ENCODE measurements at places on chromosomes 3 and 15. TPM values are rescaled to one million over a fixed set of nuclear protein-coding genes. Genes with fewer than 3 reads are reported as not detected.
A peak's percentile ranks its signal among the peaks of the same experiment; 100 is the strongest.

KIF15 gene
- total RNA-seq: 3.9 TPM

CNTN3 gene
- total RNA-seq: 18.5 TPM

DNA sequence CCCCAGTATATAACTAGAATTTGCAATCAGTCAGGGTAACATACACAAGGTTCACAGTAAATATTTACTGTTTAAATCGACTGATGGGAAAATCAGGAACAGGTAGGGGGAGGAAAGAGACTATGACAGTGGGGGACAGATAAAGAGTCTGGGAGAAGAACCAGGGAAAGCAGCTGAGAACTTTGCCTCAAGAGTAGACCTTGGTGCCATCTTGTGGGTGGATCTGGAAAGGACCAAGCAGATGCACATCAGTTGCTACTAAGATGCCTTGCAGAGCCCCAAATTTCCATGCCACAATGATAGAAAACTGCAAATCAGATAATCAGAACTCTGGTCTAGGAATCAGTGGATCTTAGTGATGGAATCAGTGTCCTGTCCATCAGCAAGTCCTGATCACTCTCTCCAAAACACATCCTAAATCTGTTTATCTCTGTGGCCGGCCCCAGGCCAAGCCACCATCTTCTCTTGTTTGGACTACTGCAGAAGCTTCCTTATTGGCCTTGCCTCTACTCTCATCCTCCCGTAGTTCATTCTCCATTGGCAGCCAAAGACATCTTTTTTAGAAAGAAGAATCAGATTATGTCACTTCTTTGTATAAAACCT is 62.7 kb downstream of the PDE8A start:
- peak; percentile 83 for DNase-seq

- peak; percentile 28 for DNase-seq
These were observed 93.2 kb downstream of the FILIP1L start for GRCh38 chr3:100020876-100021644.

CCDC39 gene
- total RNA-seq: not detected

DNA sequence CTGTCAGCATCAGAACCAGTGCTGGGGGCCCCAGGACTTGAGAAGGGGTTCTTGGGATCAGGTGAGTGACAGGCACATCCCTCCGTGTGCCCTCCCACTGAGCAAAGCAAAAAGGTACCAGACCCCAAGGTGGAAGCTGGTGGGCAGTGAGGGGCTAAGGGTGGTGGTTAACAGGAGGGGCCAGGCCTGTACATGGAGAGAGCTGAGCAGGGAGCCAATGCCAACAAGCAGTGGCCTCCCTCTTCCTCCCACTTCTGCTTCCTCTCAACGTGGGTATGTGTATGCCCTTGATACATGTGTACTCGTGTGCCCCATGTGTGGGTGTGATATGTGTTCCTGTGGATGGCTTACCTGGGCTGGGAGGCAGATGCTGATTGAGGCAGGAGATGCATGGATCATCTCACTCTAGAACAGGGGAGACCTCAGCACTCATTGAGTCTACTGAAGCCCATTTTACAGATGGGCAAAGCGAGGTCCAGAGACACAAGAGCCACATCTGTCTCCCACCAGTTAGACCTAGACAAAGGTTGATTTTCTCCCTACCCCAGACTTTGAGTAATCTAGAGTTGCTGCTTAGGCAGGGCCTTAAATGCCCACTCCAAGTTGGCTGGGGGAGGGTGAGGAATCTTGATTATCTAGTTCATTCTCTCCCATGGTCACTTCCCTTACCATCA is 945 bp downstream of the VIPR1 start:
- DNase-seq: no peak

DNA sequence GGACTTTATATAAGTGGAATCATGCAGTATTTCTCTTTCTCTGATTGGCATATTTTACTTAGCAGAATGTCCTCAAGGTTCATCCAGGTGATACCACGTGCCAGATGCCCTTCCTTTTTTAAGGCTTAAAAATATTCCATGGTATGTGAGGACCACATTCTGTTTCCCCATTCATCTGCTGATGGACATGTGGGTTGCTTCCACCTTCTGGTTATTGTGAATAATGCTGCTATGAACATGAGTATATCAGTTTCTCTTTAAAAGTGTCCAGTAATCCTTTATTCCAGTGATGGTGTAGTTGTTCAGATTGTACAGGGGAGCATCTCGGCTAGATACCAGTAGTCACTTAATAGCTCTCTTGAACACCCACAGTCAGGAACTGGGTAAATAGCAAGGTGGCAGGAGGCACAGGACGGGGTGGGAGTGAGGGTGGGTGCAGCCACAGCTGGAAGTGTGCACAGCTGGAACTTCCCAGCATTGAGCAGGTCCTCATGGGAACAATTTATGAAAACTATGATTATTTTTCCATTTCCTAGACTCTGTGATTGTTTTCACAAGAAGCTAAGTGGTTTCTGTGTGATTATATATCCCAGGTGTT is 50.3 kb upstream of the ATG7 start:
- DNase-seq: no peak

DNA sequence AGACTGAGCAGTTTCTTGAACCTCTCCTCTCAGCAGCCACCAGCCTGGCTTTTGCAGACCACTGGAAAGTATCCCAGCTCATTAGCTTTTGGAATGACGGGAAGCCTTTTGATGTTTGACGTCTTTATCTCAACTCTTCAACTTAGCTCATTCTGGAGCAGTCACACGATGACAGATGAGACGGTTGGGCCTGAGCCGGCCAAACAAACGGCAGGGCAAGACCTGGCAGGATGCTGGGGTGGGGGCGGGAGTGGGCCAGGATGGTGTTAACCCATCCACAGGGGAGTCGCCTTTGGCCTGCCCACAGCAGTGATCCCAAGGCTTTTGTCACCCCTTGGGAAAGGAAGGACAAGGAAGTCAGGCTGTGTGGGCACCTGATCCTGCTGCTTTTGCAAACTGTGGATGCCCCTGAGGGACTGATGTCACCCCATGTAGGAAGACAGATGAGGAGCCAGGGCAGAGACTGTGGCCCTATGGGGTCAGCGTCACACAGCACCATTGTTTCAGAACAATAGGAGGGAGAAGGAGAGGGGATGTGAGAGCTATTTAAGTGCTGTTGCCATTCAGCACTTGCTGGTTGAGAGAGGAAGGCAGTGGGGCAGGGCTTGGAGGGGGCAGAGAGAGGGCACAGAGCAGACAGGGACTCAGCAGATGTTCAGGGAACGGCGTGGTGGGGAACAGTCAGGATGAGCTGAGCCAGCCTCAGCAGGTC is 121.9 kb upstream of the CTDSPL start:
- DNase-seq: no peak

GRCh38 chr3:143092191-143092590 is 27.4 kb upstream of the CHST2 start:
- DNase-seq: no peak

GRCh38 chr15:78343276-78344060 is 3.3 kb downstream of the CRABP1 start:
- no peak for DNase-seq

DNA sequence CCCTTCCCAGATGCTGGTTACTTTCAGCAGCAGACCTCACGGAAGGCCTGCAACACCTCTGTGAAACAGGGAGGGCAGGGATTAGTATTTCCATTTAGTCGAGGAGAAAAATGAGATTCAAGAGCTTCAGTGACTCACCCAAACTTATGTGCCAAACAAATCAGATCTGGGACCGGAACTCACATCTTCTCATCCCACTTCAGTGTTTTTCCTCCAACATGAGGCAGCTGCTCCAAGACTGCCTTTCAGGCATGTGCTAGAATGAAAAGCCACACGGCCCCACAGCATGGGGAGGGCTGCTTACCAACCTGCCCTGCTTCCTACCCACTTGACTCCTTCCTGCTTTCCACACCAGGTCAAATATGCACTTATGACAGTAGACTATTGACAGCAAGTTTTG is 129.4 kb upstream of the SLC24A5 start:
- peak; percentile 27 for DNase-seq

All from GM23248 (cell line).